ENCODE measurements at places on chromosomes 3 and 15. TPM values are rescaled to one million over a fixed set of nuclear protein-coding genes. Genes with fewer than 3 reads are reported as not detected.

DNA sequence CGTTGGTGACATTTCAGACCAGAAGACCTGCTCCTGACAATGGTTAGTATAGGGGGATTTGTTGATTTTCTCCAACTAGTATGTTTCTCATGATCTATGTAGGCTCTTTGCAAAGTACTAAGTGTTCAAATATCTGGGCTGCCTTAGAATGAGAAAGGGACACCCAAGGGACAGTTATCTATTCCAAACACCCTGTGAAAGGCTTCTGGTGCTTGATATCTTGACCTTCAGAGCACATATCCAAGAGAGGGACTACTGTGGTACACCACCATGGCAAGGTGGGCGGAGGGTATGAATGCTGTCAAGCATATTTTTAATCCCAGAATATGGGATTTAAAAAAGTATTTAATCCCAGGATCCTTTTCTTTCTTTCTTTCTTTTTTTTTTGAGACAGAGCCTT lies 1.1 kb downstream of the FANCD2OS start:
- no peak overlapping the region for H3K27ac ChIP-seq
- H3K4me3 ChIP-seq, result no peak overlapping the region
- H3K36me3 ChIP-seq, result peaks cover 3% of the 10 kb centered on the region
- H3K27me3 ChIP-seq, result no peaks in the 10 kb centered on the region
- peaks cover 2% of the 10 kb centered on the region for H3K4me1 ChIP-seq

The PIGX gene
- 32.6 TPM for total RNA-seq

GRCh38 chr3:27511724-27512422 lies 27.7 kb upstream of the SLC4A7 start:
- no peak overlapping the region for H3K27ac ChIP-seq
- H3K36me3 ChIP-seq, result no peaks in the 10 kb centered on the region
- H3K27me3 ChIP-seq, result peaks cover 2% of the 10 kb centered on the region

- no peak overlapping the region for H3K27ac ChIP-seq
- H3K36me3 ChIP-seq, result no peaks in the 10 kb centered on the region
- H3K4me3 ChIP-seq, result no peak overlapping the region
- no peak for DNase-seq
- H3K4me1 ChIP-seq, result no peaks in the 10 kb centered on the region
Measured at GRCh38 chr15:92377083-92377789, 16.4 kb upstream of the ST8SIA2 start.

DNA sequence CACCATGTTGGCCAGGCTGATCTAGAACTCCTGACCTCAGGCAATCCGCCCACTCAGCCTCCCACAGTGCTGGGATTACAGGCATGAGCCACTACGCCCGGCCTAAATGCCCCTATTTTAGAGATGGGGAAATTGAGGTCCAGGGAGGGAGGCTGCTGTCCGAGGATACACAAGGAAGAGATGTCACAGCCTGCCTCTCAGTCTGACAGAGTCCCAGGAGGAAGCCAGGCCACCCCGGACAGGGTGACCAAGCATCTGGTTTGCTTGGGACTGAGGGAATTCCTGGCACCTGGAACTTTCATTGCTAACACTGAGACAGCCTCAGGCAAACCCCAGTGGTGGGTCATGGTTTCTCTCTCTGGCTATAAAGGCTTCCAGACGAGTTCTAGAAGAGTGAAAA lies 30.6 kb upstream of the ADAMTS7 start:
- H3K4me1 ChIP-seq, result no peaks in the 10 kb centered on the region
- H3K27me3 ChIP-seq, result peaks cover 4% of the 10 kb centered on the region
- no peak for DNase-seq
- H3K4me3 ChIP-seq, result no peak overlapping the region

GRCh38 chr15:43107751-43108150 lies 1.9 kb upstream of the UBR1 start:
- H3K4me1 ChIP-seq, result peaks cover 23% of the 10 kb centered on the region
- no peak overlapping the region for H3K27ac ChIP-seq
- no peak for DNase-seq
- H3K27me3 ChIP-seq, result no peaks in the 10 kb centered on the region
- H3K36me3 ChIP-seq, result peaks cover 16% of the 10 kb centered on the region
- no peak overlapping the region for H3K4me3 ChIP-seq

DNA sequence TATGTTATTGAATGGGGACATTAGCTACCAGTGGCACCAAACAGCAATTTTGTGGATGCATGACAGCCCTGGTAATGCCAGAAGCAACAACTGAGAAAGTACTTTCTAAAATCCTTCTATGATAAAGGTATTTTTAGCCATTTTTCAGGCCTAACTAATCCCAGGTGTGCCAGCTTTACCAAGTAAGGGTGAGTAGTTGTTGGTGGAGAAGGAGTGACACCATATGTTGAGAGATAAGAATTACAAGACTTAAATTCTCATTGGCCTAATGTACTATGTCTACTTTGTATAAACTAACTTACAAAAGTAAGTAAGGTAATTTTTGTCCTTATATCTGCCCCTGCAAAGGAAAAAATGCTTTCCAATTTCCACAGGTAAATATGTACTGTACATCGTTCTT lies 4.1 kb upstream of the COX17 start:
- H3K4me1 ChIP-seq, result peaks cover 17% of the 10 kb centered on the region
- no peak for DNase-seq
- no peak overlapping the region for H3K4me3 ChIP-seq
- H3K27me3 ChIP-seq, result peaks cover 6% of the 10 kb centered on the region
- peaks cover 4% of the 10 kb centered on the region for H3K36me3 ChIP-seq

GRCh38 chr15:31842532-31843195 lies 187.7 kb upstream of the CHRNA7 start:
- H3K27me3 ChIP-seq, result no peaks in the 10 kb centered on the region
- no peak overlapping the region for H3K4me3 ChIP-seq
- H3K4me1 ChIP-seq, result no peaks in the 10 kb centered on the region
- no peak for DNase-seq

DNA sequence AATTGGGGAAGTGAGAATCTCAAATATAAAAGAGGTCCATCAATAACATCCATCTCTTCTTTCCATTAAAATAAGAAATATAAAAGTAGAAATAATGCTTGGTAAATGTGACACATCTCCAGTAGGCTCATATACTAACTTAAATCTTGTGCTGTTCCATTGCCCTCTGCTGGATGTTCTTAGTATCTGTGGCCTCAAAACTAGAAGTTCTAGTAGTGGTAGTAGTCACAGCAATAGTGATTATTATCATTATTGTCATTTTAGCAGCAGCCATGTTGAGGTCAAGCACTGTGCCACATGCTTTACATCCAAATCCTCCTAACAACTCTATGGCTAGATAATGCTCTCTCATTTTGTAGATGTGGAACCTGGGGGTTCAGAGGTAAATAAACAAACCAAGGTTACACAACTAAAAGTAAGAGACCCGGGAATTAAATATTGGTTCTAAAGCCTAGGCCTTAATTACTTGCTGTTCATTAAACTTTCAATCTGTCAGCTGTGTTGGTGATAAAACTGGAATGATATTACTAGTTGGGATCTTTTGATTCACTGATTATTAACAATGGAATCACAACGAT lies 20.2 kb upstream of the BTLA start:
- H3K4me1 ChIP-seq, result peaks cover 10% of the 10 kb centered on the region
- no peaks in the 10 kb centered on the region for H3K27me3 ChIP-seq
- H3K27ac ChIP-seq, result no peak overlapping the region
- no peak for DNase-seq

The RUBCN gene
- total RNA-seq, result 55.8 TPM

Data from activated naive CD8-positive, alpha-beta T cell treated with anti-CD3 and anti-CD28 coated beads, Interleukin-2, amount 10 ng/mL, durations not matched to agents 7 days and 5 days (primary cell).